ENCODE measurements at places on chromosomes 3 and 15. TPM values are rescaled to one million over a fixed set of nuclear protein-coding genes. Genes with fewer than 3 reads are reported as not detected.

DNA sequence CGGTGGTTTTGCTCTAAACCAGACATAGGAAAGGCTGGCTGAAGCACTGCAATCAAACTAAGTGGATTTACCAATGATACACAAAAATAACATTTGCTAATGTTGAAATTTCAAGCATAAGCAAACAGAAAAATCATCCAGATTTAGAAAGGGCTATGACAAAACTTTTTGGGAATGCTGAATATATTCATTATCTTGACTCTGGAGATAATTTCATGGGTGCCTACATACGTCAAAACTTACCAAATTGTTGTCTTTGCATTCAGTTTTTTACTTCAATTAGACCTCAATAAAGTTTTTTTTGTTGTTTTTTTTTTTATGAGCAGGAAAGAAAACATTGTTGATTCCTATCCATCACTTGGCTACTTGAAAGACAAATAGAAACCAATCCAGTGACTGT is 140.8 kb downstream of the NR2E3 start:
- DNase-seq, result no peak
- H3K4me1 ChIP-seq, result no peaks in the 10 kb centered on the region
- H3K4me3 ChIP-seq, result no peak overlapping the region
- no peaks in the 10 kb centered on the region for H3K27me3 ChIP-seq
- H3K27ac ChIP-seq, result no peak overlapping the region

- no peaks in the 10 kb centered on the region for H3K36me3 ChIP-seq
- peaks cover 44% of the 10 kb centered on the region for H3K4me1 ChIP-seq
- peak overlapping the region; percentile 32 for H3K4me3 ChIP-seq
- H3K27ac ChIP-seq, result peak overlapping the region; percentile 98
- peak; percentile 94 for DNase-seq
These were observed 108.5 kb upstream of the PFN2 start for GRCh38 chr3:150079029-150079739.

Gene NPAP1
- not detected for total RNA-seq

- H3K4me1 ChIP-seq, result no peaks in the 10 kb centered on the region
- H3K4me3 ChIP-seq, result no peak overlapping the region
- H3K27me3 ChIP-seq, result no peaks in the 10 kb centered on the region
- no peak for DNase-seq
- H3K27ac ChIP-seq, result no peak overlapping the region
- H3K36me3 ChIP-seq, result no peaks in the 10 kb centered on the region
These were observed 74.0 kb upstream of the NMNAT3 start for GRCh38 chr3:139751789-139752188.

- H3K27me3 ChIP-seq, result no peaks in the 10 kb centered on the region
- DNase-seq, result no peak
- peaks cover 15% of the 10 kb centered on the region for H3K4me1 ChIP-seq
These were observed 911 bp upstream of the AZI2 start for GRCh38 chr3:28349469-28350000.

- H3K27ac ChIP-seq, result no peak overlapping the region
- no peaks in the 10 kb centered on the region for H3K36me3 ChIP-seq
- no peak overlapping the region for H3K4me3 ChIP-seq
- H3K4me1 ChIP-seq, result peaks cover 13% of the 10 kb centered on the region
- no peaks in the 10 kb centered on the region for H3K27me3 ChIP-seq
These were observed 37.8 kb upstream of the UACA start for GRCh38 chr15:70801109-70801508.

Gene DNAH12
- total RNA-seq, result 1.4 TPM

DNA sequence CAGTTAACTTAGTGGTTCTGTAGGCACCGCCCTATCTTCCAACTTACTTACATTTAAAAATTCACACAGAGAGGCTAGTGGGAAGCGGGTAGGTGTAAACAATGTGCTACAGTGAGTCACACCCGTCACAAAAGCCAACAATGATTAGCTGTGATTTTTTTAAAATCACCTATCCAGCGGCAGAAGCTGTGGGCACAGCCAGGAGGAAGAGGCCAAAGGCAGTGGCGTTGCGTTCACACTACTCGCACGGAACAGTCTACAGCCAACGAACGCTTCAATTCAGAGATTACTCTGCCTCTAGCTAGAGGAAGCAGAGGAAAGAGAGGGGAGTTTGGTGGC is 2.5 kb upstream of the NLGN1 start:
- no peaks in the 10 kb centered on the region for H3K4me1 ChIP-seq
- DNase-seq, result no peak
- peak overlapping the region; percentile 87 for H3K27ac ChIP-seq
- peak overlapping the region; percentile 78 for H3K4me3 ChIP-seq

DNA sequence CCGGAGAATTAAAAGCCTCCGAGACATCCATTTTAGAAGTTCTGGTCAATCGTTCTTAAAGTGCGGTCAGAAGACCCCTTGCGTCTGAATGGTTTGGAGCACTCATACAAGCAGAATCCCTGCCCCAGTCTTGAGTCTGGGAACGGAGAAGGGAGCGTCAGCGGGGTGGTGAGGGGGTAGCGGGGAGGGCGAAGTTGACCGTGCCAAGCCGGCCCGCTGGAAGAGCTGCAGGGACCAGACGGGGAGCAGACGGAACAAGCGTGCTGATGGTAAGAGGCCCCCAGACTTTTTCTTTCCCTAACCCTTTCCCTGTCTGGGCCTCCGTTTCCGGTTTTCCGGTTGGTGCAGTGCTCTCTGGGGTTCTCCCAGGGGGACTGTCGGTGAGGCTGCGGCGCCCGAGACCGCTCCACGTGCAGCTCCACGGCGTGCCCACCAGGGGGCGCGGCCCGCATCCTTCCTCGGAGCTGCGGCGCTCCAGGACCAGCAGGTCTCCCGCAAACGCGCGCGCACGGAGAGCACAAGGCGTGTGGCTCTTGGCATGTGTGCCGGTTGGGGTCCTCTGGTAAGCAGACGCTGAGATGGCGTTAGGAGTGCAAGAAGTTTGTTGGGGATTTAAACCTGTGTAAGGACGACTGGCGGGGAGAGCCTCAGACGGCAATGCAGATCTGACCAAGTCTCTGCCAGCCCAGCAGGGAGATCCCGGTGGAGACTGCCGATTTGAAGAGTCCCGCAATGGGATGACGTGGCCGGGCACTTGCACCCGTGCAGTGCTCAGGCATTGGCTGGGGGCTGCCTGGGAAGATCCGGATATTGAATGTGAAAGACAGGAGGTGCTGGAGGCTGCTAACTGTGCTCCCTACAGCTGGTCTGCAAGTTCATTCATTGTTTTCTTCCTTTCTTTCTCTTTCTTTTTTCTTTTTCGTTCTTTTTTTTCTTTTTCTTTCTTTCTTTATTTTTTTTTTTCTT is 19.2 kb upstream of the CORO2B start:
- no peak overlapping the region for H3K4me3 ChIP-seq
- no peaks in the 10 kb centered on the region for H3K36me3 ChIP-seq
- H3K27me3 ChIP-seq, result 0 out of 2 replicates have a peak, but pooled peaks cover under 1% of the 10 kb centered on the region
- DNase-seq, result peak; percentile 77
- H3K4me1 ChIP-seq, result no peaks in the 10 kb centered on the region

Gene PRICKLE2
- total RNA-seq, result 0.23 TPM

Gene ADAMTSL3
- total RNA-seq, result 0.22 TPM

GRCh38 chr3:147195887-147196286 is 210.5 kb downstream of the ZIC4 start:
- DNase-seq, result no peak
- no peaks in the 10 kb centered on the region for H3K4me1 ChIP-seq
- H3K36me3 ChIP-seq, result no peaks in the 10 kb centered on the region
- H3K4me3 ChIP-seq, result no peak overlapping the region
- H3K27ac ChIP-seq, result no peak overlapping the region

DNA sequence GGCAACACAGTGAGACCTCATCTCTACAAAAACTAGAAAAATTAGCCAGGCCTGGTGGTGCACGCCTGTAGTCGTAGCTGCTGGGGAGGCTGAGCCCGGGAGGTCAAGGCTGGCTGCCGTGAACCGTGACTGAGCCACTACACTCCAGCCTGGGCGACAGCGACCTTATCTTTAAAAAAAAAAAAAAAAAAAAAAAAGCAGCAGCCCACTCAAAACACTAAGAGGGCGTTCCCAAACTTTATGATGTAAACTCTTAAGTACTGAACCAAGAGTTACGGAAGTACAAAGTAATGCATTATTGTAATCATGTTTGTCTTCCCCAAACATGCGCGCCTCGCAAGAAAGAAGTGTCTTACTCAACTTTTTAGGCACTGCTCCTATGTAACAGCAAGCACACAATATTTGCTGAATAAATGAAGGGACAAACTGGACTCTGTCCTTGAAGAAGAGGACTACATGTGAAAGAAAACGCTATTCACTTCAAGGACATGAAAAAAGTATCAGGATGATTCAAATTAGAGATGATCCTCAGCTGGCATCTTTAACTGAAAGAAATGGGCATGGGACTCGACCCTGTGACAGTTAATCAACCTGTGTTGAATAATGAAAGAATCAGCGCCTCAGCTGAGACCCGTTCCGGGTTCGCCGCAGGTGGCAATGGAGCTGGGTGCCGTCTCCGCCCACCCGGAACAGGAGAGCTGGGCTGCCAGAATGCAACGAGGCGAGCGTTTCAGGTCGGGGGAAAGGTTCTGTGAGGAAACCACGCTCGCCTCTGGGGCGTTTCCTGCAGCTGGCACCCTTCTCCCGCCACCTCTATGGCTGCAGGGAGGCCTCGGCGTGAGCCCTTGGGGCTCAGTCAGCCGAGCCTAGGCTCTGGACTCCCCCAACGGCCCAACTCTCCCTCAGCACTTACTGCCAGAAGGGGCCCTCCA is 718 bp downstream of the SPG11 start:
- peaks cover 3% of the 10 kb centered on the region for H3K4me1 ChIP-seq
- peaks cover 7% of the 10 kb centered on the region for H3K36me3 ChIP-seq
- peak overlapping the region; percentile 88 for H3K27ac ChIP-seq
- peak; percentile 78 for DNase-seq
- peak overlapping the region; percentile 89 for H3K4me3 ChIP-seq
- no peaks in the 10 kb centered on the region for H3K27me3 ChIP-seq

DNA sequence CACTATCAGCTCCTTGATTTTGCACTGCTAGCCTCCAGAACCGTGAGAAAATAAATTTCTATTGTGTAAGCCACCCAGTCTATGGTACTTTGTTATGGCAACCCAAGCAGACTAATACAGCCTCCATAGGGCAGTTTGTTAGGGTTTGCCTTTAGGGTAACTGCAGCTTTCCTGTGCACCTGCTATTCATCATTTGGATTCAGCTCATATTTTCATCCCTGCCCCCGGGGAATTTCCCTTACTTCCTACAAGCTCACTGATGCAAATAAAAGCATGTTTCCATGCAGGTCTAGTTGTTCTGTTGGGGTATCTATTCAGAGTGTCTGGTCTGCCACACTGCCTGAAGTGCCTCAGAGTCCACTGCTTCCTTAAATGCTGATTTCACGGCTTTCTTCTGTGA is 48.6 kb upstream of the ATOSA start:
- no peak overlapping the region for H3K27ac ChIP-seq
- no peaks in the 10 kb centered on the region for H3K36me3 ChIP-seq
- no peak for DNase-seq
- H3K27me3 ChIP-seq, result no peaks in the 10 kb centered on the region
- H3K4me1 ChIP-seq, result peaks cover 3% of the 10 kb centered on the region
- no peak overlapping the region for H3K4me3 ChIP-seq

GRCh38 chr3:73451301-73451944 is 173.3 kb downstream of the PDZRN3 start:
- DNase-seq, result no peak
- H3K4me1 ChIP-seq, result peaks cover 28% of the 10 kb centered on the region
- H3K36me3 ChIP-seq, result no peaks in the 10 kb centered on the region
- H3K27ac ChIP-seq, result no peak overlapping the region

Gene SEMA6D
- total RNA-seq, result 0.71 TPM

Gene MME
- 71.5 TPM for total RNA-seq

Gene RPL22L1
- total RNA-seq, result 52.8 TPM

Gene CHRM5
- total RNA-seq, result not detected

Gene MORF4L1
- total RNA-seq, result 282 TPM

DNA sequence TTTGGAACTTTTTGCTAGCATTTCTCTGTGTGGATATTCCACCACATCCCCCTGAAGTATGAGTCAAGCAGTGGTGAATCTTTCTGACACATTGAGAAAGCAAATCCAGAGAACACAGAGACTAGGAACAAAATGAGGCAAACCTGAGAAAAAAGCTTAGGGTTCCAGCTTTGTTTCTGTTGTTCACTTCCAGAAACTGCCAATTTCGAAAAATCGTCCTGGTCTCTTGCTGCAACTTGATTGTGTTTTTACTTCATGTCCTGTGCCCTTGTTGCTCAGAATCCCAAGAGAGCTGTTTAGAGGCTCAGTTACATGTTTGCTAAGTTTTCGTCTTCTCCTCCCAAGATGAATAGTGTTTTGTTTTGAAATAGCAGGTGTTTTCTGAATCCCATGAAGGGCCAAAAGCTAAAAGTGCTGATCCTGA is 13.7 kb downstream of the MAP2K1 start:
- DNase-seq, result no peak
- H3K4me1 ChIP-seq, result peaks cover 27% of the 10 kb centered on the region
- no peaks in the 10 kb centered on the region for H3K27me3 ChIP-seq
- H3K27ac ChIP-seq, result no peak overlapping the region
- peaks cover 9% of the 10 kb centered on the region for H3K36me3 ChIP-seq

Gene MAGEL2
- total RNA-seq, result 2.2 TPM

- no peak overlapping the region for H3K4me3 ChIP-seq
- DNase-seq, result no peak
- H3K4me1 ChIP-seq, result no peaks in the 10 kb centered on the region
- H3K36me3 ChIP-seq, result no peaks in the 10 kb centered on the region
- no peaks in the 10 kb centered on the region for H3K27me3 ChIP-seq
These were observed 488.7 kb downstream of the RSL24D1 start for GRCh38 chr15:54707805-54708752.

DNA sequence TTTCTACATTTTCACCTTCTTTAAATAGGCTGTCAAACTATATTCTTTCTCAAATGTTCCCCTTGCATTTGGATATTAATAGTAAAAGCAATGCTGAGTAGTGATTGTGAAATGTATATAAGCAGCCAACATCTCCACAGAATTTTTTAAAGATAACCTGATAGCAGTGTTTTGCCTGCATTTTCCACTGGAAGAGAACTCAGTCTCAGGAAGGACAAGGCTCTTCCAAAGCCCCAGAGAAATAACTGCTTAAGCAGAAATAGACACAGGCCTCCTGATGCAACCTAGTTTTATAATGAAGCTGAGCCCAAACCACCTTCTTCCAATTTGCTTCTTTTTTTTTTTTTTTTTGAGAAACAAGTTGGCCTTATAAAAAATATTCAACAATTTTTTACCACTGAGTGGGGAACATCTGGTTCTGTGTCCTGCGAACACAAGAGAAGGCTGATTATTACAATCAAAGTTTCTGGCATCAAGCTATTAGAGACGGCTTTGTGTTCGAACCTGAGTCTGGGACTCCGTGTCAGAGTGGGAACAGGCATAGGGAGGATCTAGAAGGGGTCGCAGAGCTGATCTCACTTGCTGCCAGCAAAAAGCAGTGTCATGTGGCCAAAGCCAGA is 332.5 kb upstream of the TBL1XR1 start:
- H3K4me1 ChIP-seq, result no peaks in the 10 kb centered on the region
- H3K27ac ChIP-seq, result no peak overlapping the region
- no peaks in the 10 kb centered on the region for H3K27me3 ChIP-seq
- DNase-seq, result no peak

DNA sequence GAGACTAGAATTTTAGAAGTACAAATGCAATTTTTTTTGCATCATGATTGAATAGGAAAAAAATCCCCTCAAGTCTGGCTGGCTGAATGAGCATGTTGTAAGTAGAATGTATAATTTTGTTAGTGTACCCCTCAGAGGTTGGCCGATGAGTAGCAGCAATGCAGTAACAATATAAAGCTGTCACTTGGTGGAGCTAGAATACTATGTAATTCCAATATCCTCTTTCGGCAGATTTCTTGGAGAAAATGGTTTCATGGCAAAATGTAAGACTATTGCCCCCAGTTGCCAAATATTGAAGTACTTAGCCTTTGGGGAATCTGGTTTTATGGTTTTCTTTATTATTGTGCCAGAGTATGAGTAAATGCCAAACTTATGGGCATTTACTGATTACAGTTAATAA is 39.8 kb upstream of the SGO1 start:
- H3K36me3 ChIP-seq, result no peaks in the 10 kb centered on the region
- DNase-seq, result peak; percentile 15
- no peaks in the 10 kb centered on the region for H3K27me3 ChIP-seq
- no peaks in the 10 kb centered on the region for H3K4me1 ChIP-seq

Measured in SJCRH30 (cell line).